ENCODE measurements at places on chromosomes 6 and 20.

DNA sequence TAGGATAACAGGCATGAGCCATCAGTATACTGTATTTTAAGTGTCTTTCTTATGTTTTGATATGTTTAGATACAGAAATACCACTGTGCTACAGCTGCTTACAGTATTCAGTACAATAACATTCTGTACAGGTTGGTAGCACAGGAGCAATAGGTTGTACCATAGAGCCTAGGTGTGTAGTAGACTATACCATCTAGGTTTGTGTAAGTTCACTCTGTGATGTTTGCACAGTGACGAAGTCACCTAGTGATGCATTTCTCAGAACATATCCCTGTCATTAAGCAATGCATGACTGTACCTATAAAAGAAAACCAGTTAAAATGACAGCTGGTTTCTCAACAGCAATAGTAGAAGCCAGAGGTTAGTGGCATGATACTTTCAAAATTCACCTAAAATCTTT is 3.0 kb upstream of the ZBTB24 start:
- no peak for DNase-seq

DNA sequence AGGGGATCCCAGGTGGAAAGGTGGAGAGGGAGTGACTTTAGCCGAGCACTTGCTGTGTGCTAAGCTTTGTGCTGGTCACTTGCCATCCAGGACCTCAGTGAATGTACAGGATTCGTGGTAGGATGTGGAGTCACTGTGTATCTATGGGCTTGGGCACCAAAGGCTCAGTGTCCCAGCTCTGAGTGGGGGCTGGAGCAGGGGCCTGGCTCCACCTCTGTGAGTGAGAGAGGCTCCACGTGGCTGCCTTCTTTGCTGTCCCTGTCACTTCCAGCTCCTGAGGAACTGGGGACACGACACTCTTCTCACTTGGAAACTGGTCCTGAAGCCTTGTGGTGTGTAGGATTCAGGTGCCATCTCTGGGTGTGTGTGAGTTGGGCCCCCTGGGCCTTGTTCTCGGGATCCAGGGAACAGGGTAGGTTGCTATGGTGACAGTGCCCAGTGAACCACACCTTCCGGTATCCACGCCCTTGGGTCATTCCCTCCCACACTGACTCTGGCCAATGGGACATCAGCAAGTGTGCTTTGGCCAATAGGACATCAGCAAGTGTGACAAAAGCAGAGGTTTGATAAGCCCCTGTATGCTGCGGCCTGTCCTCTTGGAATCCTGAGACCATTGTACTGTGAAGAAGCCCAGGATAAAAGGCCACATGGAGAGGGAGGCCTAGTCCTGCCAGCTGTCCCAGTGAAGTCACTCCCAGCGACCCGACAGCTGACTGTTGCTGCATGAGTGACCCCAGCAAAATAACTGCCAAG is 87.7 kb downstream of the CDH22 start:
- no peak for DNase-seq

- peak; percentile 58 for DNase-seq
Measured at GRCh38 chr6:4647414-4648365, 128.5 kb upstream of the CDYL start.

DNA sequence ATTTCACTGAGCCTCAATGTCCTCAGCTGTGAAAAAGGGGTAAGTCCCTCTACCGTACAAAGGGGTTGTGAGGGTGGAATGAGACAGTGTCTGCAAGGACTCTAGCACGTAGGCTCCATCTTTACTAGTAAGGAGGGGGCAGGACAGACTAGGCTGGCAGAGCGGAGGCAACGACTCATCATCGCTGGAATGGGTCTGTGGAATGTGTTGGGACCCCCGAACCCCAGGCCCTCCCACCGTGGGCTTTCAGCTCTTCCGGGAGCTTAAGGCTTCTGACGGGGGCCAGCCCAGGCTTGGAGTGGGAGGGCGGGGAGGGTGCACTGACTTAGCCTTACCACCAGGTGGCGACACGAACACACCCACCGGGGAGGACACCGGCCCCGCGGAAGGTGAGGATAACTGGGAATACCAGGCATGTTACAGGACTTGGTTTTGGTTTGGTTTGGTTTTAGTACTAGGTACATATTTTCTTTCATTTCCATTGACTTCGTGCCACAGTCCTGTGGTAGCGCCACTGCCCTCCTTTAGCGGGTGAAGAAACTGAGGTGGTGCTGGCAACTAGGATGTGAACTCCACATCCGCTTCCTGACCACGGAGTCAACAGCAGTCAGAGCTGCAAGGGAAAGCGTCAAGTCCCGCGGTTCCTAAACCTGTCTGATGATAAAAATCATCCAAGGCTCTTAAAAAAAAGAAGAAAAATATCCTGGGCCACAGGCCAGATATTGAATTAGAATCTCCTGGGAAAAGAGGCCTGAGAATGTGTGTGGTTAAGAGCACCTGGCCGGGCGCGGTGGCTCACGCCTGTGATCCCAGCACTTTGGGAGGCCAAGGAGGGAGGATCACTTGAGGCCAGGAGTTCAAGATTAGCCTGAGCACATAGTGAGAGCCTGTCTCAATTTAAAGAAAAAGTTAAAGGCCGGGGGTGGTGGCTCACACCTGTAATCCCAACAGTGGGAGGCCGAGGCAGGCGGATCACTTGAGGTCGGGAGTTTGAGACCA is 10.3 kb upstream of the TULP1 start:
- DNase-seq, result peak; percentile 94

- DNase-seq, result no peak
Measured at GRCh38 chr6:95658886-95659285, 81.6 kb downstream of the MANEA start.

DNA sequence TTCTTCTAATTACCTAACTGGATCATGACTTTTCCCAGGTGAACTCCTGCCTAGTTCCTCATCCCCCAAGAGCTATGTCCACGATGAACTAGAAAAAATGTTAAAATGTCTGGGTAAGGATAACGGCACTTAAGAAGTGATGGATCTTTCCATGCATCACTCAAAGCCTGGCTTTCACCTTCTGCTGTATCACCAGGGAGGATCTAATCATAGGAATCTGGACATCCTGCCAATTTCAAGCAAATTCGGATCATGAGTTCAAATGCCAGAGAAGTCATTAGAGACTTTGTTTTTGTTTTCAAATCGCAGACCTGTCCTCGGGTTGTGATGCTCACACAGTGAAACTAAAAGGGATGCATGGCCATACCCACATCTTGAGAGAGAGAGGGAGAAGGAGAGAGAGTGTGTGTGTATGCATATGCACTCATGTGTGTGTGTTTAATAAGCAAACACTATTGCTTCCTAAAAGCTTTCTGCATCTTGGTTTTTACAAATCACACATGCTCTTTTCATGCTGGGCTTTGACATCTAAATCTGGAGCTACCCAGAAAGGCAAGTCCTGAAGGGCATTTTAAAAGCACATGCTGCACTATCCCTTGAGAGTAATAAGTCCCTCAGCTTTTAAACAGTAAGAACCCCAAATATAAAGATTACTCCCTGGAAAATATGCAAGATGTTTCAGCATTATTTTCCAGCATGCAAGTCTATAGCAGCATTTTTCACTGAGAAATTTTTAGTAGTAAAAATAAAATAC is 524.6 kb upstream of the NOX3 start:
- no peak for DNase-seq

DNA sequence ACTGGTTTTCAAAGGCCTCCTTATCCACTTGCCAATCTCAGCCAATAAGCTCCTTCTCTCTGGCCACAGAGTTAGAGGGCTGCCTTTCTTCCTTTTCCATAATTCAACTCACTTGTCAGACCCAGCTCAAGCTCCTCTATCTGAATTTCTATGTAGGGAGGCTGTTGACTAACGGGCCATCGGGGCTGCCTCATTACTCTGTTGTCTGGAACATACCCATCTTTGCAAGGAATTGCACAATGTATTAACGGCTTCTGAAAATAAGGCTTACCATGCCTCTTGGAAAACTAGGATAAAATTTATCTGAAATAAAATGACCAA is 28.5 kb upstream of the KIF6 start:
- no peak for DNase-seq

GRCh38 chr20:61500791-61501321 is 248.8 kb downstream of the CDH4 start:
- no peak for DNase-seq

DNA sequence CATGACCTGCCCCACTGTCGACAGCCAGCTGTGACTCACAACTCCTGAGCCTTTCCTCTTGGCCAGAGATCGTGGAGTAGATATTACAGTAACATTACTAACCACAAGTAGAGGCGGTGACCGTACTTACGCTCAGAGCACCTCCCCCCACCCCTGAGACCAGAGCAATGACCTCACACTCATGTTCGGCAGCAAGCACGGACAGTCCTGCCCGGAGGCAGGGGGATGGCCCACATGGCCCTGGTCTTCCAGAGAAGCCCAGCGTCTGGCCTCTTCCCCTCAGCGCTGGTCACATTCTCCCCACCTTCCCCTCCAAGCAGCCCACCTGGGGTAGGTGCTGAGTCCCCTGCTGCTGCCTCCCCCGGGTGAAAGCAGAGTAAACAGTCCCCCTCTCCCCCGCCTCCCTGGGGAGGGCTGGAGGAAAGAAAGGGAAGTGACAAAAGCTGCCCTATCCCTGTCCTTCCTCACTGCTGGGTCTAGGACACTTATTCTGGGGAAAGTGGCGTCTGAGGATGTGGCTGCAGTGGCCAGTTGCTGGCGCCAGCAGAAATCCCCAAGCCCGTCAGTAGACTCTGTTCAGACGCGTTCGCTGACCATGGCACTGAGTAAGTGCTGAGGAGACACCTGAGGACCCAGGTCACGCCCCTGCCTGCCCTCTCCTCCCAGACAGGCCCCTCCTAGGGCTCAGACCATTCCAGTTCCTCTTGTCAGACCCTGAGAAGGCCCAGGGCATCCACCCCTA is 68.5 kb downstream of the MRPL14 start:
- DNase-seq, result no peak

DNA sequence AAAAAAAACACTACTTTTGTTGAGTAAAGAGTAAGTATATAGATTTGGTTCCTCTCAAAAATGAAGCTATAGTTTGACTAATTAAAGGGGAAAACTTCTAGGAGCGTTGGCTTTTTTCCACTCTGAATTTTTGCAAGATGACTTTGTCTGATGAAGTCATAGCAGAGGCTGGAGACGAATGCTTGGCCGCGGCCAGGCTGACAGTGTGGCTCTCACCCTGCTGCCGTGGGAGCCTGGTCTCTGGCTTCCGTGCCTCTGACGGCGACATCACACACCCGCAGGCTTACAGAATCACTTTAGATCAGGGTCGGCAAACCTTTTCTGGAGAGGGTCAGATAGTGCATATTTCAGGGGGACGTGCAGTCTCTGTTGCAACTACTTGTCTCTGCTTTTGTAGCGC is 145.0 kb downstream of the PHACTR3 start:
- no peak for DNase-seq

DNA sequence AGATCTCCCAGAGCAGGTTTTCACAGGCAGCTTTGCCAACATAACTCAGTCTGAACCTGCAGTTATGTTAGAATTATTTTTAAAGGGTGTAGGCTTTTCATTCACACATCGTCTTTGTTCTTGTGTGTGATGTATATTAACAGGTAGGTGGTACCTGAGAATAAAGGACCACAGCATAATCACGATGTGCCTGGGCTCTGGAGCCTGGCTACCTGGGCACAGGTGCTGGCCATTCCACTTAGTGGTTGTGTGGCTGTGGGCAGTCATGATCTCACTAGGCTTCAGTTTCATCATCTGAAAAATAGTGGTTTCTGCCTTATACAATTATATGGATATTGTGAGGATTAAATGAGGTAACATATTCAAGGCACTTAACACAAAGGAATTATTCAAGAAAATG is 6.4 kb downstream of the CD109 start:
- DNase-seq, result no peak

GRCh38 chr6:159301810-159302593 is 132.8 kb downstream of the FNDC1 start:
- DNase-seq, result no peak

GRCh38 chr20:49579195-49579594 is 11.3 kb upstream of the PTGIS start:
- DNase-seq, result no peak

DNA sequence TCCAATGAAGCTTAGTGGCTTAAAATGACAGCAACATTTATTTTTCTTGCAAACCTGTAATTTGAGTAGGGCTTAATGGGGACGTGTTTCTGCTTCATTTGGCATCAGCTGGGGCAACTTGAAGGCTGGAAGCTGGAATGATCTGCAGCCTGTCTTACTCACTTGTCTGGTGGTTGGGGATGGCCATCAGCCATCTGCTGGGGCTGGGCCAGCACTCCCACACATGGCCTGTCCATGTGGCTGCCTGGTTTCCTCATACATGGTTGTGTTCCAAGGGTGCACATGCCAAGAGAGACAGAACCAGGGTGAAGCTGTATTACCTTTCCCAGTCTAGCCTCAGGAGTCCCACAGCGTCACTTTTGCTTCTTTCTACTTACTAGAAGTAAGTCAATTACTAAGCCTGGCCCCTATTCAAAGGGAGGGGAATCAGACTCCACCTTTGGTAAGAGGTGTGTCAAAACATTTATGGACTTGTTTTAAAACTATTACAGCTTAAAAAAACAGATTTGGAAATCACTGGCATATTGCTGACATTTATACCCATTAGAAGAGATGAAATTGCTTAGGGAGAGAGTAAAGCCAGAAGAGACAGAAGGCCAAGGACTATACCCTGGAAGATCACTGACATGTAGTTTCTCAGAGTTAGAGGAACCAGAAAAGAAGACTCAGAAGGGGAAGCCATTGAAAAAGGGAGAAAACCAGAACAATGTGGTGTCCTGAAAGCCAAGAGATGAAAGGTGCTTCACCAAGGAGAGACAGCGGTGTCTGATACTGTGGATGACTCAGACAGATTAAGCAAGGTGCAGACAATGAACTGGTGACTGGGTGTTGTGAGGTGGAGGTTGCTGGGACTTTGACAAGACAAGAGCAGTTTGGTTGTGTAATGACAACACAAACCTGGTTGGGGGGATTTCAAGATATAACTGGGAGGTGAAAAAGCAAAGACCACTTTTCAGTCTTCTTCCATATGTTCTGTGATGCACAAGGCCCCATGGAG is 345.2 kb downstream of the GJA1 start:
- DNase-seq, result no peak

GRCh38 chr20:8094850-8095249 is 37.2 kb upstream of the PLCB1 start:
- DNase-seq, result no peak

GRCh38 chr20:32784369-32785080 is 22.3 kb downstream of the DNMT3B start:
- no peak for DNase-seq

DNA sequence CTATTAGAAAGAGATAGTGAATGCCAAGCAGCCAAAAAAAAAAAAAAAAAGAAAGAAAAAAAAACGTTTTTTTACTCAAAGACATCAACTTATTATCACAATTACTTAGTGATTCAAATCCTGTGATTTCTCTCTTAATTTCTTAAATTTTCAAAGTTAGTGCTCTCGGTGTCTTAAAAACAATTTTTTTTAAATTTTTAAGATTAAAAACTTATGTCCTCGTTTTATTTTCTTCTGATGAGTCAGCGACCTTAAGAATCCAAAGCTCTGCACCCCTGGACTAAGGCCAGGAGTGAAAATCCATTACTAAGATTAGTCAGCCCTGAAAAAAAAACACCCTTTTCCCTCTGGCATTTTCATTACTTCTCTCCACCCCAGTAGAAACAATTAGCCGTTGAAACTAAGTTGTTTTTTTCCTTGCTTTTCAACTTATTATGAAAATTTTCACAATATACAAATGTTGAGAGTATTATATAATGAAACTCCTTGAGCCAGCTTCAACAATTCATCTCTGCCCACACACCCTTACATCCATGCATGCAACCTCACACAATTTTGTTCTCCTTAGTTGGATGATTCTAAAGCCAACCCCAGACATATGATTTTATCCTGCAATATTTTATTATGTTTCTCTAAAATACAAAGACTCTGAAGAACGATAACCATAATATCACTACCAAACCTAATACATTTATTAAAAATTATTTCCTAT is 85.6 kb upstream of the CARMIL1 start:
- DNase-seq, result no peak

All from activated CD8-positive, alpha-beta memory T cell treated with anti-CD3 and anti-CD28 coated beads, Interleukin-2, amount 50 U/mL, for 48 hours (primary cell).